Lung (tissue), 17 donors: ENCODE measurements at places on chromosomes 1 and 21. TPM values are rescaled to one million over a fixed set of nuclear protein-coding genes. Genes with fewer than 3 reads are reported as not detected.

Gene ZC3H11A
- 148 TPM for total RNA-seq

DNA sequence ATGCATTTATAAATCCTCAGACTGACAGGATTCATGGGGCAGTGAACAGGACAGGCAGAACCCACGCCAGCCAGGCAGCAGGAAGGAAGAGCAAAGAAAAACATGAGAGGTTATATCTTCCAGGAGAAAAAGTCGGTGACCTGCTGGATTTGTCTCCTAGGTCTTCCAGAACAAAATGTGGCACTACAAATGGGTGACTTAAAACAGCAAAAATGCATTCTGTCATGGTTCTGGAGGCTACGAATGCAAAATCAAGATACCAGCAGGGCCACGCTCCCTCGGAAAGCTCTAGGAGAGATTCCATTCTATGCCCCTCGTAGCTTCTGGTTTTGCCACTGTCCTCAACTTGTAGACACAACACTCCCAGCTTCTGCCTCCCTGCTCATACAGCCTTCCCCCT is 63.4 kb downstream of the PSMG1 start:
- DNase-seq: no peak

DNA sequence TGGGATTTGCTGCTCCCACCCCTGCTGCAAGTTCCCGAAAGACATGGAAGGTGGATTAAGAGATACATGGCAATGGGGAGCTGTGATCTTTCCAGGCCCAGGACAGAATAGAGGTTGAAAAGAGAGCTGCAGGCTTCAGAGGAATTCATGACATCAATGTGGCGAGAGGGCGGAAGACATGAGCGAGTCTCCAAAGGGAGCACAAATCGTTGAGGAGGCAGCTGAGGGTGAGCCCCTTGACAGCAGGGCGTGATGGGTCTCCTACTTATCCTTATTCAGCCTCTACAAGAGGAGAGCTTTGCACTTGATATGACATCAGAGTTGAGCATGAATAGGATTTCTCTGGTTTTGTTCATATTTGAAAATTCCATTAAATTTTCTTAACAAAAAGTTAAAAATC is 45.5 kb upstream of the TACSTD2 start:
- DNase-seq: no peak

DNA sequence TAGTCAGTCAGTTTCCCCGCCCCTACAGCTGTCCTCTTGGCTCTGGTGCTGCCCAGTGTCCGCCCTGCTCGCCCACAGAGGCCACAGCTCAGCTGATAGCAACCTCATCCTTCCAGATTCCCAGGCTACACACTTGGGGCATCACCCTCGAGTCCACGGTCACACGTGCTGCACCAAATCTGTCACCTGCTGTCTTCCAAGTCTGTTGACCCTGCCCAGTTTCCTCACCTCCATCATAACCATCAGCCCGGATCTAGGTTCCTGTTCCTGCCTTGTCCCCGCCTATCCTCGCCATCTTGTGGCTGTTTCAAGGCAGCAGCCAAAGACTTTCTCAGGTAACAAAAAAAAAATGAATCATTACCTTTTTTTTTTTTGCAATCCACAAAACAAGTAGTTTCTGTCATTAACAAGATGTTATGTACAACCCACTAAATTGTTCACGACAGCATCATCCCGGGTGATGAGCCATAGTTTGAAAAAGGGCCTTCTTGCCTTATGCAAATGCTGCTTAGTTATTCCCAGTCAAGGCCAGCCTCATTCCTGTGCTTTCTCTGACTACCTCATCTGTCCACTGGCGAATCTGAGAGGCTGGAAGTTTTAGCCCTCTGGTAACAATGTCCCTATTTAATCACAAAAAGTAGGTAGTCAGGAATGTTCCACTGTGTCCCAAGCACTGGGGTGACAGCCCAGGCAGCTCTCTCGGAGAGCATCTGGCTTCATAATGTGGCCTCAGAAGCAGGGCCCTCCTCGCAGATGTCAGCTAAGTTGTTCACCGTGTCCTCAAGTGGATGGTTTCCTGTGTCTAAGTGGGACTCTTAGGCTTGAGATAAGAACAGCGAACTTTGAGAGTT is 4.9 kb upstream of the MIIP start:
- peak; percentile 64 for DNase-seq

GRCh38 chr1:211296396-211296795 is 30.2 kb upstream of the TRAF5 start:
- DNase-seq: no peak

DNA sequence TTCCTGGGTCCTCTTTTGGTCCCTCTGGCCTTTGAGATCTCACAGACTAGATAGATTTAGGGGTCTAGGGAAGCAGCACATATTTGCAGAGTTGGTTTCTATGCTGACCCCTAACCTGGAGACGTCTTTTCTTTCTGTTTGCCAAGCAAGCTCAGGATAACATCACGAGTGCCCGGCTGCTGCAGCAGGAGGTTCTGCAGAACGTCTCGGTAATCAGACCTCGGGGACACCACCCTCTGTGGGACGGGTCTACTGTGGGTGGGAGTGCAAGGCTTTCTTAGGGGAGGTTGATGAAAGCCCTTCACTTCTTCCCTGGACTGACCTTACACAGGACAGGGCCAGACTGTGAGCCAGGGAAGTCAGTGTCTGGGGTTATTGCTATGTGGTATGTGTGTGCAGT is 2.9 kb downstream of the IL24 start:
- no peak for DNase-seq

GRCh38 chr1:187281085-187281484 is 452.3 kb downstream of the PLA2G4A start:
- no peak for DNase-seq

DNA sequence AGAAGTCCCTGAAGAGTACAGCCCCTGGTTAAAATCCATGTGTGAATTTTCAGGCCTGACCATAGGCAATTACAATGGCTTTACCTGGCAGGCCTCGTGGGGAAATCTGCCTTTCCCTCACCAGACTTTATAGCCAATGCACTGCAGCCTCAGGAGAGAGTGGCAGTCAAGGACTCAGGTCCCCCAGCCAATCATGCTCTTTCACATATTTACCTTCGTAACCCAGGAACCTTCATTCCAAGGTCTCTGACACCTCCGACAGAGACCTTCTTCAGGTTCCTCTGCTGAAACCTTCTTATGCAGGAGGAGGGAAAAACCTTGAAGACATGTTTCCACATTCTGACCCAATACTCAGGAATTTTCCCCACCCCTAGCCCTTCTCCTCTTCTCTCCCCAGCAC is 118.9 kb downstream of the FASLG start:
- no peak for DNase-seq

DNA sequence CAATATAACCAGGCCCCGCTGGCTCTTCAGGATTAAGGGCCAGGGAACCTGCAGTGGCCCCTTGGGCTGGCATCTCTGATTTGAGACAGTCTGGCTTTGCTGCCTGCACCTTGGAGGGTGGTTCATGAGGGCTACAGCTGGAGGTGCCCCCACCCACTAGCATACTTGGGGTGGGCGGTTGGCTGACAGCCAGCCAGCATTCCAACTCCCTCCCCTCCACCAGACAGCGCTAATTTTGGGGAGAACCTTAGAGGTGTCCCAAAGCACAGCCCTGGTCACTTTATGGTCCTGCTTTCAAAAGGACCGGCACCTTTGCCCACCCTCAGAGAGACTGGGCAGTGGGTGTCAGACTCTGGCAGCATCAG is 180.7 kb upstream of the VAMP3 start:
- DNase-seq: no peak

DNA sequence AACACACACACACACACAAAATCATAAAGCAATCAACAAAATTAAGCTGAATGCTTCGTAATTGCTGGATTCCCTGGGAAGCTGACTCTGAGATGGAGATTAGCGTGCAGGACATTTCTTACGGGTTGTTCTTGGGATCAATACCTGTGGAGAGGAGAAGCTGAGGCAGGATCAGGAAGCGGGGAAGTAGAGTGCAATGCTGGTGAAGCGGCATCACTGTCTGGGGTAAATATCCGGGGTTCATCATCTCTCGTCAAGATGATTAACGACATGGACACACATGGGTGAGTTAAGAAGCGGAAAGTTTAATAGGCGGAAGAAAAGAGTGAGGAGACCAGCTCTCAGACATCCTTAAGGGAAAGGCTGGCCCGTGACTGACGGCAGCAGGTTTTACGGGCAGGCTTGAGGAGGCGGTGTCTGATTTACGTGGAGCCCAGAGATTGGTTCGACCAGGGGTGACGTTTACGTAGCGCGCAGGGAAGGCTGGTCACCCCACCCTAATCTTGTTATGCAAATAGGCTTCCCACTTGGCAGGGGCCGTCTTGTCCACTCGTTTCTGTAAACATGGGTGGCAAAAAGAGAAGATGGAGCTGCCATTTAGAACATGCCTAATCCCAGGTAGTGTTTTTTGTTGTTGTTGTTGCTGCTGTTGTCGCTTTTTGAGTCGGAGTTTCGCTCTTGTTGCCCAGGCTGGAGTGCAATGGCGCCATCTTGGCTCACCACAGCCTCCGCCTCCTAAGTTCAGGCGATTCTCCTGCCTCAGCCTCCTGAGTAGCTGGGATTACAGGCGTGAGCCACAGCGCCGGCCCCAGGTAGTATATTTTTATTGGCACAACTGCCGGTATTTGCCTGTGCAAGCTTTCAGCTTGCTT is 135.6 kb upstream of the KCNJ15 start:
- DNase-seq: no peak

DNA sequence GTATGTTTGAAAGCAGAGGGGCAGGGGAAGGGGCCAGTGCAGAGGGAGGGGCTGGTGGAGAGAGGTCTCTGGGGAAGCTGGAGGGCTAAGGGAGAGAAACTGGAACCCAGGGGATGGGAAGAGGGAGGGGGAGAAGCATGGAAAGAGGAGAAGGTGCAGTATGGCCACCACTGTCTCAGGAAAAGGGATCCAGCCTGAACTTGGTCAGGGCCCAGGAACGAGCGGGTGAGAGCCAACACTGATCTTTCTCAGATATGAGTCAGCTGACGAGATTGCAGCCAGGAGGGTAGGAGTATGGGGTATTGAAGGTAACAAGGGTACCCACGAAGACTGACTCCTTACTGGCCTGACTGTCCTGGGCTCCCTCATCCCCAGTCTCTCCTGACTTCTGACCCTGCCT is 18.0 kb downstream of the TIE1 start:
- DNase-seq: no peak

DNA sequence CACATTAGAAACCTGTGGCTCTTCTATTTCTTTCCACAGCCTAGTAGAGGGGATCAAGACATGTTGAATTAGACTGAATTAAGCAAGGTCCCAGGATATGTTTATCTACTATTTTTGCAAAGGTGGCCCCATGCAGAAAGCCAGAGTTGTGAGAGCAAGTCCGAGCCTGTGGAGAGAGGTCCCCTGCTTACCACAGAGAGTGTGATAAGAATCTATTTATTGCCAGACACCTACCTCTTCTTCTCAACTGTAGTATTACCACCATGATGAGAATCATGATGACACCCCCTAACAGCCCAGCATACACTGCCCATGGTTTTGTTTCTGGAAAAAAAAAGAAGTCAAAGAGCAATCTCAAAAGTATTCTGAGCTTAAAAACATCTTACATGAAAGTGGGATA is 23.0 kb downstream of the SLAMF1 start:
- no peak for DNase-seq
